Dermis microvascular lymphatic vessel endothelial cell (primary cell): ENCODE measurements at places on chromosomes 6 and 20. TPM values are rescaled to one million over a fixed set of nuclear protein-coding genes. Genes with fewer than 3 reads are reported as not detected.

The TFAP2D gene
- total RNA-seq = not detected in 2 replicates

- DNase-seq = no peak
Observed at GRCh38 chr20:33516882-33517281, 27.0 kb downstream of the CBFA2T2 start.

The DDRGK1 gene
- total RNA-seq = 21.7 and 30.8 TPM in 2 replicates

- DNase-seq = no peak
Observed at GRCh38 chr6:82436740-82437139, 73.1 kb downstream of the TPBG start.

The EFCAB8 gene
- total RNA-seq = under 0.01 TPM in 1 of 2 replicates, not detected in the other

The ANKEF1 gene
- 0.76 and 1.2 TPM in 2 replicates for total RNA-seq

- peak; percentile 12 for DNase-seq
Observed at GRCh38 chr6:84685983-84686584, 78.3 kb downstream of the TBX18 start.

- no peak for DNase-seq
Observed at GRCh38 chr6:108235127-108235526, 25.7 kb downstream of the SNX3 start.

The TMX4 gene
- total RNA-seq = 16.8 and 18.3 TPM in 2 replicates

- DNase-seq = no peak
Observed at GRCh38 chr6:90087106-90087833, 193.0 kb downstream of the GJA10 start.

GRCh38 chr6:159168536-159169192, 536 bp upstream of the FNDC1 start:
- no peak for DNase-seq

The FAXC gene
- 0.39 and 0.76 TPM in 2 replicates for total RNA-seq

The SCUBE3 gene
- 0.26 and 0.76 TPM in 2 replicates for total RNA-seq

- DNase-seq = no peak
Observed at GRCh38 chr6:103983011-103983410, 876.7 kb downstream of the HACE1 start.

DNA sequence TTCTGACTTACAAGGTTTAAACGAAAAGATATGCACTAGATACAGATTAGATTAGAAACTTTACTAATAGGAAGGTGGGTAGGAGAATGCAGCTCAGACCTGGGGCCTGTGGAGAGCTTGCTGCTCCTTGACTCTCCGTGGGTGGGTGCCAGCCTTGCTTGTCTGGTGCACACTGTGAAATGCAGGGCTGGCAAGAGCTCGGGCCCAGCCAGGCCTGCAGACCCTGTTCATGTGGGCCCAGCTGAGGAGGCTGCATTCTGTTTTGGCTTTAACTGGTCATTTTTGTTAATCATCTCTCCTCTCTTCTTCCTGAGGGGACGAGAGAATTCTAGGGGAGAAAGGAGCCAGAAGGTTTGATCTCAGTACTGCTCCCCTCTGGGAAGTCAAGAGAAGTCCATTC, 325.4 kb downstream of the QKI start:
- DNase-seq = no peak

The SLC4A11 gene
- total RNA-seq = 6.9 and 26.0 TPM in 2 replicates

The MUCL3 gene
- not detected in 2 replicates for total RNA-seq

DNA sequence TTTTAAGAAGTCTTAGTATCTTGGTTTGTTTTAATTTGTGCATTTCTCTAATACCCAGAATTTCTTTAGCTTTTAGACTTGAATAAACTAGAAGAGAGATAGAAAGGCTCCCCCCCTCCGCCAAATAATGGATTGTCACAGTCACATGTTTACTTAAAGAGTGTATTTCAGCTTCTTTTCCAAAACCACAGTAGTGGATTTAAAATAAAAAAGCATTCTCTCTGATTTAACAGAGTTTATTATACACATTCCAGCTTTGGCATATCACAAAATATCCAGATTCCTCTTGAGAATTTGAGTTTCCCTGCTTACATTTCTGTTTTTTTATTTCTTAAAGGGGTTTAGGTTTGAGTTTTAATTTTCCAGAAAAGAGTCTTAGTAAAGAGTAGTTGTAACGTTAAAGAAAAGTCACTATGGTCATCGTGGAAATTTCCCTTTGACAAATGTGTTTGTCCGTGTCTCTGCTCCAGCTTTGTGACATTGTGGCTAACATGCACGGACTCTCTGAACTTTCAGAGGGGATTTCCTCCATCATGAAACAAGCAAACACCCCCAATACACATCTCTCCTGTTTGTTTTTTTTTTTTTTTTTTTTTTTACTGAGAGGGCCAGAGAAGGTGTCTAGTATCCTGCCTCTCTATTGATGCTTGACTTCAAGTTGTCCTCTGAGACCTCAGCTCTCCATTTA, 113.5 kb upstream of the SUPT3H start:
- DNase-seq = no peak

GRCh38 chr20:57743450-57744095, 33.8 kb upstream of the PMEPA1 start:
- DNase-seq = no peak

The GNMT gene
- under 0.01 and 0.13 TPM in 2 replicates for total RNA-seq

The NKX2-2 gene
- not detected in 2 replicates for total RNA-seq
